ENCODE measurements at places on chromosomes 7 and 10.

- H3K27me3 ChIP-seq, result no peaks in the 10 kb centered on the region
- H3K4me1 ChIP-seq, result peaks cover 2% of the 10 kb centered on the region
- H3K27ac ChIP-seq, result no peak overlapping the region
- H3K36me3 ChIP-seq, result peaks cover 6% of the 10 kb centered on the region
- H3K4me3 ChIP-seq, result no peak overlapping the region
Measured at GRCh38 chr7:74586258-74587175, 71.0 kb upstream of the GTF2I start.

DNA sequence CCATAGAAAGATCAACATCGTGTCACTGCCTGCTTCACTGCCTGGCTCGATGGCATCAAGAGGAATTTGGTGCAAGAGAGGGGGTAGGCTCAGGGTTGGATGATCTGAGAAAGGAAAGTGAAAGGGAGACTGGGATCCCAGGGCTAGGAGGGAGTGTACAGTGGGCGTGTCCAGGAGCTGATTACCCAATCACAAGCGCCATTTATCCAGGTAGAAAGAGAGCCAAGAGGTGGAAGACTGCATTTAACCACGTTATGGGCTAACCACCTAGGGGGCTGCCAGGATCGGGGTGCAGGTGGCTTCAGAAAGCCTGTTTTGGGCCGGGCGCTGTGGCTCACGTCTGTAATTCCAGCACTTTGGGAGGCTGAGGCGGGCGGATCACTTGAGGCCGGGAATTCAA, 10.3 kb downstream of the PODXL start:
- H3K36me3 ChIP-seq, result peaks cover 3% of the 10 kb centered on the region
- H3K27ac ChIP-seq, result no peak overlapping the region
- DNase-seq, result no peak
- H3K4me1 ChIP-seq, result no peaks in the 10 kb centered on the region

GRCh38 chr7:26156451-26157420, 4.7 kb downstream of the NFE2L3 start:
- no peaks in the 10 kb centered on the region for H3K27me3 ChIP-seq
- peak; percentile 18 for DNase-seq
- peak overlapping the region; percentile 88 for H3K27ac ChIP-seq
- peaks cover 44% of the 10 kb centered on the region for H3K4me1 ChIP-seq
- peak overlapping the region; percentile 77 for H3K4me3 ChIP-seq
- H3K36me3 ChIP-seq, result peaks cover 10% of the 10 kb centered on the region

- H3K4me3 ChIP-seq, result no peak overlapping the region
- H3K27me3 ChIP-seq, result no peaks in the 10 kb centered on the region
- DNase-seq, result no peak
Measured at GRCh38 chr7:741191-741671, 14.2 kb upstream of the PRKAR1B start.
